Bone marrow (tissue), 2 donors: ENCODE measurements at places on chromosomes 5 and 9.

DNA sequence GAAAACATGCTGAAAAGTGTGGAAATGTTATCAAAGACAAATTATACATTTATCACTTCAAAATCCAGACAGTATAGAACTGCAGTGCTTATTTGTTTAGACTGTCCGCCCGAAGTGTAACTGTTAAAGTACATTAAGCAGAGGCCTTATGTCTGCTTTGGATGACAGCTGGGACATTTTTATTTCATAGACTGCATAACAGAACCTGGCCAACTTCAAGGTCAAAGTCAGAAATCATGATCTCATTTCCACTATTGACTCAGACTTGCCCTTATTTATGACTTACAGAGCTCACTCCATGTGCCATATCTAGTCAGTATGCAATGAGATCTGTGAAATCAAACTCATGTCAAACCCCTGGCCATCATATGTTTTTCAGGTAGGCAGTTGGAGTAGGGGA, 87.7 kb downstream of the RAB3C start:
- DNase-seq, result no peak

GRCh38 chr5:114450437-114450836, 88.6 kb downstream of the KCNN2 start:
- DNase-seq, result no peak

DNA sequence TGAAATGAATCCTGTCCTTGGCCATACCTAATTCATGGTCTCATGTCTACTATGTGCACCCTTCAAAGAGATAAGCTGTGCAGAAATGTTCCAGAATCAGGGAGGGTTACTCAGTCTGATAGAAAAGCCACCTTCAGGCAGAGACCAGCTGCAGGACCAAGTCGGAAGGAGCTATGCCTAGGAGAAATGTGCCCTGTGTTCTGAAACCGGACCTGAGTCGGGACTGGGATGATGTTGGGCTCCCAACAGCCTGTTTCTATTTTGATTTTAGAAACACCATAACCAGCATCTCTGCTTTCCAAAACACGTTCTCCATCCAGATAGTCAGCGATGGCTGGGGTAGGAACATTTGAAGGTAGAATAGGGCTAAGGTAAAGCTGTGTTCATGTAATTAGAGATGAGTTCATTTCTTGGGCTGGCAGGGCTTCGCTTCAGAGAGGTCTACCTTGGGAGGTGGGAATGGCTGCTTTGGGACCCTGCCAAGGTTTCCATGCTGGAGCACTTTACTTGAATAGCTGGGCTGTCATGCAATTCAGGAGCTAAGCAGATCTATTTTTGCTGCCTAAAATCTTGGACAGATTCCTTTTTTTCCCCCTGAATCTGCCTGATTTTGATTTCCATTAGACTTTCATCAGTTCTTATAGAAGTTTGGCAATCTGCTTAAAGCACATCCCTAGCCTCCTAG, 2.8 kb downstream of the ADCY2 start:
- DNase-seq, result no peak

GRCh38 chr5:135232958-135233357, 166.1 kb downstream of the MACROH2A1 start:
- no peak for DNase-seq

DNA sequence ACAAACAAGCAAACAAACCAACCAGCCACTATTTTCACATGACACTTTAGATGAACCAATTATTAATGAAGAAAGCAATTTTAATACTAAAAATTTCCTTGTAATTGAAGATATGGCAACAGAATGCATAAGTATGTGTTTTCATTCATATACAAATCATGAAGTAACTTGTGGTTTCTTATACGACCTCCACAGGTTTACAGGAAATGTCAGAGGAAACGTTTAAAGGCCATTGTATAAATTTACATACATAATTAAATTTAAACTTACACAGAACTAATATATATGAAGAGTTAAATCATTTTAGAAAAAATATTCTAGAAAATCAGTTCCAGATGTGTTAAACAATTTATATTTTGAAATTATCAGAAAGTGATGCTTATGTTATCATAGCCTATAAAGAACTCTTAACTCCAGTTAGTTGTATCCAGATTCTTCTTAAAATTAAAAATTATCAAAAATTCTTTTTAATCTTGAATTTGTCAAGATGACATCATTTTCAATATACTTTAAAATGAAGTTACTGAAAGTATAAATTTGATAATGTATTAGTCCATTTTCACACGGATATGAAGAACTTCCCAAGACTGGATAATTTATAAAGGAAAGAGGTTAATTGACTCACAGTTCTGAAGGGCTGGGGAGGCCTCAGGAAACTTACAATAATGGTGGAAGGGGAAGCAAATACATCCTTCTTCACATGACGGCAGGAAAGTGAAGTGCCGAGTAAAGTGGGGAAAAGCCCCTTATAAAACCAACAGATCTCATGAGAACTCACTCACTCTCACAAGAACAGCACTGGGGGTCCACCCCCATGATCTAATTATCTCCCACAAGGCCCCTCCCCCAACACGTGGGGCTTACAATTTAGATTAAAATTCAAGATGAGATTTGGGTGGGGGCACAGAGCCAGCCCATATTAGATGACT, 192.0 kb downstream of the PIK3R1 start:
- no peak for DNase-seq

DNA sequence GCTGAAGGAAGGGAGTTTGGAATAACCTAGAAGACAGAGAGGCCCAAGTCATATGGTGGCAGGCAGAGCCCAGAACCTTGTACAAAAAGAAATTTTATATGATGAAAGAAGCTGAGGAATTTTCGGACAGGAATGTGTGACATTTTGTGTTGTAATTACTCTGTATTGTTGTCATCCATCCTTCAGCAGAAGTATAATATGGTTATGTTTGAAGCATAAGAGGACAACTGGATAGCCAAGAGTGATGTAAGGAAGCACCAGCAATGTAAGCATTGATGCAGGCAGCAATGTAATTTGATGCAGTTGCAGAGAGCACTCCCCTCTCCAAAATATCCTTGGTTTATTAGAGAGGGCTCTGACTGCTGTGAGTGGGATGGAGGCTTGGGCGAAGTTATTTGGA, 19.1 kb upstream of the SNX2 start:
- no peak for DNase-seq

DNA sequence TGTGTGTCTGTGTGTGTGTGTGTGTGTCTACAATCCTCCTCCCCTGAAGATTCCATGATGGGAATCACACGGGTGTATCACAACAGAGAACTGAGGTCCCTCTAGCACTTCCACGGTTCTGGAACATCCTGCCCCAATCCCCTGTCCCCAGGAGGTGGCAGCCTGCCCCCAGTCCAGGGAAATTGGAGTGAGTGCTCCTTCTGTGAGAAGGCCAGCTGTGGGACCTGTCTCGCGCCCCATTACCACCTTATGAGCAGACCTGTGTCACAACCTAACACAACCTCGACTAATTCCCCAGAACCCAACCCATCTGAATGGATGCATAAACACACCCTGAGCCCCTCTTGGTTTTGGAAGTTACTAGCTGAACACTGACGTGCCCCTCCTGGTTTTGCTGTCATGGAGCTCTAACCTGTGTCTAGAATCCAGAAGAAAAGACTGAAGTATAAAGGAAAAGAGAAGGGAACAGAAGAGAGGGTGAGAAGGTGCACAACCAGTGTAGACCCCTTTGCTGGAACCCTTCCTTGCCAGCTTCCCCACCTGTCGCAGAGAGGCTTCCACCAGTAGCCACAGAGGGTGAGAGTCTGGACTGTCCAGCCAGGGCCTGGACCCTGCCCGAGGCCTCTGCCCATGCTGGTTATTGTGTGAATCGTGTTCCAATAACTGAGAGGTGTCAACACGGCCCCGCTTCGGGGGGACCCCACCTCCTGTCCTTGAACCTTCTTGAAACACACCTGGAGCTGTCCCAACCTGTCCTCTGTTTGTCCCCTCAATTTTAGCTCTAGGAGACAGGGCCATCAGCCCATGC, 3.4 kb downstream of the BTNL9 start:
- no peak for DNase-seq

DNA sequence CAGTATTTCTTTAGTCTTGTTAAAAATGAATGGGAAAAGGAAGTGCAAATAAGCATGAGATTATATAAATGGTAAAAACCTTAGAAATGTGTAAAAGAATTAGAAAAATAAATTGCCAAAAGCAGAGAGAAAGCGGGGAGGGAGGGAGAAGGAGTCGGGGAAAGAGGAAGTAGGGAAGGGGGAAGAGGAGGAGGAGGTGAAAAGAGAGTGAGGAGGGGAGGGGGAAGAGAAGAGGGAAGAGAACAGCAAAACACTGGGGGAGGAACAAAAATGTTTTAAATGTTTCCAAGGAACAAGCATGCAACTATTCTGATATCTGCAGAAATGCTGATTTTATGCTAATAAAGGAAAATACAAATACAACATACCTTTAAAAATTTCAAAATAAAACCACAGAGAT, 317.5 kb downstream of the PIK3R1 start:
- DNase-seq, result peak; percentile 13

GRCh38 chr9:136567651-136568287, 21.9 kb upstream of the NOTCH1 start:
- no peak for DNase-seq

- DNase-seq, result no peak
Measured at GRCh38 chr9:131578021-131578420, 32.7 kb downstream of the PRRT1B start.

- no peak for DNase-seq
Measured at GRCh38 chr5:39282561-39282960, 63.2 kb upstream of the FYB1 start.

DNA sequence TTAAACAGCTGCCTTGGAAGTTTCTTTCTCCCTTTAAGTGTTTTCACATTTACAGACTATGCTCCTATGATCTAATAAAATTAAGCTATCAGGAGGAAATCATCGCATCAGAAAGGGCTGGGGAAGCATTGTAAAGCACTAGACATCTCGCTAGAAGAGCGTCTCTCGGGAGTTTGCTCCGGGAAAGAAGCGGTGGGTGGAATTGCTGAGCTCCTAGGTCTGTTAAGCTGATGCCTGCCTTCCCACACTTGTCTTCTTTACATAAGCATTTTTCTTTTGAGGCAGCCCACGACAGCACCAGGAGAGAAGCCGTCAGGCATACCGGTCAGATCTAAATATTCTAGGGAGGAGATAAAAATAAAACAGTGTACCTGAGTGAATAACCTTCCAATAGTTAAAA, 541.7 kb upstream of the TUSC1 start:
- no peak for DNase-seq

DNA sequence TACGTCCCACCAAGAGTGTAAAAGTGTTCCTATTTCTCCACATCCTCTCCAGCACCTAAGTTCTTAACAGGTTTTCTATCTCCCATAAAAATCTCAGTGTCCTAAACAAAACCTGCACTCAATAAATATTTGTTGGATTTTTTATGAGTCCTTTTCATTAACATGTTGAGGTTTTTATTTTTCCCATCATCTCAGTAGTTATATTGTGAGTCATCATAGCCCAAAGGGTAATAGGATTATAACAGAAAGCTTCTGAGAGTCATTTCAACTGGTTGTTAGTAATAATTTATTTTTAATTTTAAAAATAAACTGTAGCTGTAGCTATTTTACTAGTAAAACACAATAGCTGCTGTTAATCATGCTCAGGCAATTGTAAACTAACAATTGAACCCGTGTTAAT, 331.6 kb upstream of the SLC30A5 start:
- no peak for DNase-seq

DNA sequence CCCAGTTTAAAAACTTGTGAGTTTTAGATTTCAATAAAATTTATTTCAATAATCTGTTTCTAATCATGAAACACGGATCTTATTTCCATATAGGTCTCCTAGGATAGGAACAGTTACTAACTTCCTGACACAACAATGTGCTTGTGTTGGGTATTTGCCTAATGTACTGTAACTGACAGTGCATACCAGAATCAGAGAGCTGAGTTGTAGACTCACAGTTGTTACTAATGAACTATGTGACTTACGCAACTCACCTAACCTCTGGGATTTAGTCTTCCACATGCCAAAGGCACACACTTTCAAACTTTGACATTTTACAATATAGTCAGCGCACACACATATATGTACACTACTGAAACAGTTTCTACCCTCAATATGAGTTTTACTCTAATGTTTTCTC, 77.7 kb downstream of the HOMER1 start:
- no peak for DNase-seq

DNA sequence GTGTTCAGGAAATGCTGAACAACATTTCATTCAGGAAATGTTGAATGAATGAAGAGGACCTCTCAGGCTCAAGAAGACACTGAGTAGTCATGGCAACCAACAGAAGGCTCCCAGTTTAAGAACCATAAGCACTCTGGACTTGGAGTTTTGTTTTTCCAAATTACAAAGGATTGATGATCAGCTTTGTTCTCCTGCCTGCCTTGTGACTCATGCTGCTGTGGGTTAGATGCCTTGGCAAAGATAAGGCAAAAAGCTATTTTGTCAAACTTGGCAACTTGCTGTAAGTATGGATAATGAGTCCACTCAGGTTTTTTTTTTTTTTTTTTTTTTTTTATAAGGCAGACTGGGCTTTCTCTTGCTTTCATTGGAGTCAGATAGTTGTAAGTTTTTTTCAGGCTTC, 365.0 kb downstream of the TMEM232 start:
- DNase-seq, result no peak

DNA sequence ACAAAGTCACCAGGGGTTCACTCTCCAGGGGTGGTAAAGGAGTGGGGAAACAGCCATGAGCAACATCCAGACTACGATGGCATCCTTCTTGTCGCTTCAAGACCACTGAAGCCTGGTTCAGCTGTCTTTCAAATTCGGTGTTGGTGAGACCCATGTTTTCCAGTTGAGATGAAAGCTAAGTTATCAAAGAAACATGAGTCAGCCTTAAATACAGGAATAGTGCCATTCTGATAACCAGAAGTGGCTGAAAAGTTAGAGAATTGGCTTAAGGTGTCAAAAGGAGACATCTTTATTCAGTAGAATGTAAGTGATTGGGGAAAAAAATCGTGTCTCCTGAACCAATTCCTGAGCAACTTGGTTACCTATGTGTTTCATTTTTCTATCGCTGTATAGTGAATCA, 7.0 kb upstream of the CARD19 start:
- DNase-seq, result no peak

- no peak for DNase-seq
Measured at GRCh38 chr5:145701404-145701803, 133.7 kb downstream of the PRELID2 start.

GRCh38 chr5:1376981-1377380, 32.1 kb upstream of the CLPTM1L start:
- DNase-seq, result no peak

GRCh38 chr5:96172436-96172835, 210.8 kb upstream of the ELL2 start:
- no peak for DNase-seq

DNA sequence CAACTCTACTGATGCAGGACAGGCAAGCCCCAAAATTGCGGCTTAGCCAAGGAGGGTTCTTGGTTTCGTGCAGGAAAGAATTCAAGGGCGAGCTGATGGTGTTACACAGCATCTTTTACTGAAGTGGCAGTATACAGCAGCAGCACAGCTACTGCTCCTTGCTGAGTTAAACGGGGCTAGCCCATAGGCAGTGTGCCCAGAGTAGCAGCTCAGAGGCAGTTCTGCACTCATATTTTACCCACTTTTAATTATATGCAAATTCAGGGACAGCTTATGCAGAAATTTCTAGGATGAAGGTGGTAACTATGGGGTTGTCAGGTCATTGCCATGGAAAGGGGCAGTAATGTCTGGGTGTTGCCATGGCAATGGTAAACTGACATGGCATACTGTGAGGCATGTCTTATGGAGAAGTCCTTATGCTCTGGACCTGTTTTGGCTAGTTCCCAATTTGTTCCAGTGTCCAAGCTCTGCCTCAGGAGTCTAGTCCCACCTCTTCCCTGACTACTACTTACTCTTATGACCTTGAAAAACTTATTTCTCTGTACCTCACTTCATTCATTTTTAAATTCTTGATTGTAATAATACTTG, 2.0 kb upstream of the SPINK9 start:
- no peak for DNase-seq
